Activated CD4-positive, alpha-beta T cell treated with anti-CD3 and anti-CD28 coated beads, Interleukin-2, Interleukin-6, amounts not matched to agents 100 ng/mL and 50 ng/mL, durations not matched to agents 16 hours and 8 hours (primary cell): ENCODE measurements at places on chromosomes 16 and 17.
A peak's percentile ranks its signal among the peaks of the same experiment; 100 is the strongest.

GRCh38 chr17:41689497-41690299, 1.0 kb downstream of the EIF1 start:
- peak; percentile 75 for DNase-seq

GRCh38 chr16:88442727-88443576, 10.1 kb upstream of the ZFPM1 start:
- DNase-seq = peak; percentile 84

DNA sequence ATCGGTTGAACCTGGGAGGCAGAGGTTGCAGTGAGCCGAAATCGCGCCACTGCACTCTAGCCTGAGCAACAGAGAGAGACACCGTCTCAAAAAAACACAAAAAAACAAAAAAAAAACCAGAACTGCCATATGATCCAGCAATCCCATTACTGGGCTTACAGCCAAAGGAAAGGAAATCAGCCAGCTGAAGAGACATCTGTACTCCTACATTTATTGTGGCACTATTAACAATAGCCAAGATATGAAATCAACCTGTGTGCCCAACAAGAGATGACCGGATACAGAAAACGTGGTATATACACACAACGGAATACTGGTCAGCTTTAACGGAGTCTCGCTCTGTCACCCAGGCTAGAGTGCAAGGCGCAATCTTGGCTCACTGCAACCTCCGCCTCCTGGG, 14.6 kb downstream of the FANCA start:
- no peak for DNase-seq

DNA sequence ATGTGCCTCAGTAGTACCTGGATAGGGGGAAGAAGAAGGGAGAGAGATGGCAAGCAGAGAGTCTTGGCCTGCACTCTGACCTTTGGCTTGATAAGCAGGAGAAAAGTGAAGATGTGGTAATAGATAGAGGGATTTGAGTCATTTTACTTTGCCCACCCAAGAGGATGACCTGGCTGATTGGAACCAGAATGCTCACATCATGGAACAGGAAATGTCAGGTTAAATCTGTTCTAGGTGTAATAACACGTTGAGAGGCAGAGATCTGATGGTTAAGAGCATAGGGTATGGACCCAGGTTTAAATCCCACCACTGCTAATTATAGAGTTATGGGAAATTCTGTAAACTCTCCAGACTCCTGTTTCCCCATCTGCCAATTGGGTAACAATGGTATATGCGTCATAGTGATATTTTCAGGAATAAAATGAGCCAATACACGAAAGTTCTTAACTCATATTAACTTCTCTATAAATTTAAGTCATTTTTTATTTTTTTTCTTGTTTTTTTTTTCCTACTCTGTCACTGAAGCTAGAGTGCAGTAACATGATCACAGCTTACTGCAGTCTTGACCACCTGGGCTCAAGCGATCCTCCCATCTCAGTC, 8.1 kb upstream of the CCL18 start:
- DNase-seq = no peak

GRCh38 chr17:67328026-67328425, 38.4 kb downstream of the PSMD12 start:
- no peak for DNase-seq

- DNase-seq = no peak
Observed at GRCh38 chr16:76669288-76669687, 392.1 kb downstream of the CNTNAP4 start.

GRCh38 chr16:8863594-8864424, 5.0 kb downstream of the CARHSP1 start:
- DNase-seq = no peak

- no peak for DNase-seq
Observed at GRCh38 chr16:85464383-85465305, 148.5 kb upstream of the GSE1 start.

- no peak for DNase-seq
Observed at GRCh38 chr17:33459078-33459940, 166.2 kb upstream of the ASIC2 start.

DNA sequence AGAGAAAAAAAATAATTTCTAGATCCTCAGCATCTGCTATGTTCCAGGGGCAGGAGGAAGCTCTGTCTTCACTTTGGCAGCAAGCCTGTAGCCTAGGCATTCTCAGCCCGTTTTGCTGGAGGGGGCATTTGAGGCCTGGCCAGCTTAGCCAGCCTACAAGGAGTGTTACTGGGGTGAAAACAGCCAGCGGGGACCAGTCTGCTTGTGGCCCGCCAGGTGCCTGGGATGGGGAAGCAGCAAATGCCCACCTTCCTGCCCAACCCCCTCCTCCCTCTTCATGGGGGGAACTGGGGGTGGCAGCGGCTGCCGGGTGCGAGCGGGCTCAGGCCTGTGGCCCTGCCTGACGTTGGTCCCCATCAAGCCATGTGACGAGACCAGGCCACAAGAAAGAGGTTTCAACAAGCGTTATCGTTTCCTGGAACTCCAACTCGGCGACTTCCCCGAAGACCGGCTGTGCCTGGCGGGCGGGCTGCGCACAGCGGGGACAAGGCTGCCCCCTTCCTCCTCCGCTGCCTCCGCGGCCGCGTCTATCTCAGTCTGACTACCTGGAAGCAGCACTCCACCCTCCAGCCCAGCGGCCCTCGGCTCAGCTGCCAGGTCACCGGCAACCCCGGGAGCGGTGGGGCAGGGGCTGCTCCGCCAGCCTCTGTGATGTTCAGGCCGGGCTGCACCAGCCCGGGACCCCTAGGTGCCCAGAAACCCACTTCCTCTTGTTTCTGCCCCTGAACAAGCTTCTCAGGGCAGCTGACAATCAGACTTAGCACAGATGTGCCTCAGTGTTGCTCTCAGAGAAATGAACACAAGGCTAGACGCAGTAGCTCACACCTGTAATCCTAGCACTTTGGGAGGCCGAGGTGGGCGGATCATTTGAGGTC, 22.9 kb downstream of the SOCS1 start:
- peak; percentile 97 for DNase-seq

DNA sequence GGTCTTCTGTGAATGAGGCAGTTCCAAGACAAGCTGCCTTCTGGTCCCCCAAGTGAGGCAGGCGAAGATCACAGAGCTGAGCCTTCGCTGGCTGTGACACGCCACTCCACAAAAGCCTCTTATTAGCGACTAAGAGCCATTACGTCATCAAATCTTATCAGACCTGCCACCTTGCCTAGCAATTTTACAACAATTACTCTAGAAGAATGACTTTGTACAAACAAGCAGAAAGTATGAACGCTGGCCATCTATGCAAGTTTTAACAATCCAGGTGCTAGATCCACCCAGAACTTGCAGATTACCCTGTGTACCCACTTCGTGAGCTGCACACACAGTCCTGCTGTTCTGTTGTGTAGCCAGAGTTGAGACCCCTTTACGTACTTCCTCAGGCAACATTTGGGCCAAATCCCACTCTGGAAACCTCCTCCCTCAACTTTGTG, 3.8 kb upstream of the ICAM2 start:
- no peak for DNase-seq

DNA sequence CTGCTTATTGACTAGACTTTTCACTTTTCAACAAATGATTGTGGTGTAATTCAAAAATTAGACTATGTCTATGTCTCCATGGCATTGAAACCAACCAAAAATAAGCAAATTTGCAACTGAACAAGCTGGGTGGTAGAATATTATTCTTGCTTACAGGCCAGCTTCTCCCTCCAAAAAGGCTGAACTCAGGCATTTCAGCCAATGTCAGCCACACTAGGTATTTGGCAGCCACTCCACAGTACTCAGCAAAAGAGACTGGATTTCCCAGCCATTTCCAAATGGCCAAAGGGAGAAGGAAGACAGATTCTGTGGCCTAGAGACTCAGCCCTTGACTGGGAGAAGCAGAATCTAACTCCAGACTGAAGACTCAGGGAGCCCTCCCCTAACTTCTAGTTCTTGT, 121.8 kb upstream of the IRX5 start:
- DNase-seq = no peak

GRCh38 chr16:78869492-78869891, 731.0 kb downstream of the MAF start:
- DNase-seq = no peak

DNA sequence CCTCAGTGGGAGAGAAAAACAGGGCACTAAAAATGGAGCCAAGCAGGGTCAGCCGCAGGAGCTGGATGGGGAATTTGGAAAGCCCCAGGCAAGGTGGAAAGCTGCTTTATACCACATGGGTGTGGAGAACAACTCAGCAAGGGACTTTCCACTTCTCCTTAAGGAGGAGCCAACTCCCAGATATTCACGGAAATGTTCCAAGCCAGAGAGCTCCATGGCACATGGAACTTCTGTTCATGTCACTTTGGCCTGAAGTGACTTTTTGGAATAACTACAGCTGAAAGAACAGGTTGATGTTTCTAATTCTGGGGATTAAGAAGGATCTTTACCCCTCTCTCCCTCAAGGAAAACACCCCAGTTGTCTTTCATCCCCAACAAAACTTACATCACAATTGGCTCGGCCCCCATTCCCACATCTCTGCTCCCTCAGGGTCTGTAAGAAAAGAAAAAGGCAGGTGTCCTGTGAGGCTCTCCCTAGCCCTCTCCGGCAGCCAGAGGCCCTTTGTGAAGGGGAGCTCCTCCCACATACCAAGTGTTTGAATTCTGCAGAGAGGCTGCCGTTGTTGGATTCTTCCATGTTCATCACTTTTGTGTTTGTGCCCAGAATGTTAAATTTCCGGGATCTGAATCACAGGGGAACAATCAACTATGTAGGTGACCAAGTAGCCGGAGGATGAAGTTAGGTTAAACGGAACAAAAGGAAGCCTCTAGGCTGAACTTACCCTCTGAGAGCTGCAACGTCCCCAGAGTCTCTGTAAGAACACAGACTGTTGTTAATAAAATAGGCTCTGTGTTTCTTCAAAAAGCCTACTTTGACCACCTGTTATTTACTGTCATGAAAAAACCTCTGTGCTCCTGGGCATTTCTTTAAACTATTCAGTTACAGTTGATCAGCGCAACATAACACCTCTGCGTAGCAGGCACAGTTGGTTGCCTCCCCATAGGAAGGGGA, 41.0 kb downstream of the STAT5A start:
- no peak for DNase-seq

DNA sequence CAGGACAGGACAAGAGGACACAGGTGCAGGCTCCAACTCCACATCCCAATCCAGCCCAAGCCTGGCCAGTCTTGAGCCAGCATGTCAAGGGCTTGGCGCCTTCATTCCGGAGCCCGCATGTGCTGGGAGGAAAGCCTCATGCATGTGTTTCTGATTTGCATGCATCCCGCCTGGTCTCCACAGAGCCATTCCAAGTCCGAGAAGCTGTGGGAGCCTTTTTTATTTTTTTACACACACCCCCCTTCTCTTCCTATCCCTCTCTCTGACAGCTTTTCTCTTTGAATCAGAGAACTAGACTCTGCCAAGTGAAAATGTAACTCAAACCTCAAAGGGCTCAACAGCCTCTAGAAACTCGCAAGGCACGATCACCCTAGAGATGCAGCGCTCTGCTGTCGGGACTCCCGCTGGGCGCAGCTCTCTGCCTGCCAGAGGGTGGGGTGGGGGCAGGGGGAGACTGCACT, 45.1 kb downstream of the NOG start:
- no peak for DNase-seq

- no peak for DNase-seq
Observed at GRCh38 chr17:49482144-49482817, 12.8 kb upstream of the NGFR start.

DNA sequence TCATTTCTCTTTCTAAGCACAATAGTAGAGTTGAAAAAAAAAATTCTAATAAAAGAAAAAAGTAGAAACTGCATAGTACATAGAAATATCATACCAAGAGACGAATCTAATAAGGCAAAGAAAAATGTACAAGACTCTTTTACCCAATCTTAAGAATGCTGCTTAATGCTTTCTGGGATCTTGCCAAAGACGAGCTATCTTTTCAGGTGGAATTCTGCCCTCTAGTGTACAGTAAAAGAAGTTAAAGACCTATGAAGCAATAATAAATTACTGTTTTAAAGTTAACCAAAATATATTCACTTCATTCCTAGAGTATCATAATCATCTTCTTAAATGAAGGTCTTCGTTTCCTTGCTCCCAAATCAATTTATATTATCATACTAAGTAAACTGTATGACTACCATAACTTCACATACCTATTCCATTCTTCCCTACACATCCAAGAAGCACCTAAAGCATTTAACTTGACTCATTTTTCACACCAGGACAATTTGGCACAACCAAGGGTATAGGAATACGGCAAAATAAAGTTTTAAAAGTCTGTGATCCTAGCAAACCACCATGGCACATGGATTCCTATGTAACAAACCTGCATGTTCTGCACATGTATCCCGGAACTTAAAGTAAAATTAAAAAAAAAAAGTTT, 47.7 kb downstream of the CFDP1 start:
- DNase-seq = peak; percentile 48

GRCh38 chr17:74444406-74444805, 12.5 kb downstream of the GPRC5C start:
- no peak for DNase-seq

DNA sequence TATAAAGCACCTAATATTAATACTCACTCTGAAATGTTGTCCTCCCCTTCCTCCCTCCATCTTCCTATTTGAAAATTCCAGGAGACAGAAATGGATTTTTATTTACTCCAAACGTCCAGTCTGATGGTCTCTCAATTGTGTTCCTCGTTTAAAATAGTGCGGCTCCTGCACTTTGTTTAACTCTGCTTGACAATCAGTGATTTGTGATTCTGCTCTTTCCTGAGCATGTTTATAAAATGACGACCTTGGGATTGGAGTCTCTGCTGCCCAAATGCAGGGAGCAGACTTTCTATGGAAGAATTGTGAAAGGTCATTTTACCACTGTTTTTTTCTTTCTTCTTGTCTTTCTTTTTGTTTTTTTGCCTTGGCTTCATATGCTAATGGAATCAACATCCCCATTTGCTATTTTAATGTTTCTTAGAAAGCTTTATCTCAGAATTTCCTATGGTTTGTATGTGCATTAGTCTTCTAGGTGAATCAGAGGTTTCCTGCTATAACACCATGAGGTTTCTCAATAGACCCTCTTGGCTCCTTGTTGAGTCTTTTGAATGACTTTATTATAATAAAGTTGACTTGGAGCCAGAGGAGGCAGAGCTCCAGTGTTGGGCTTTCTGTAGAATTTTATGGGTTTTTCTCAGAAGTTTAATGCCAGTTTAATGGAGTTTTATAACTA, 376.5 kb downstream of the CDH11 start:
- DNase-seq = no peak
